ENCODE measurements at places on chromosomes 12 and 14.

GRCh38 chr14:32408018-32408417 lies 78.9 kb downstream of the AKAP6 start:
- no peak for DNase-seq

- no peak for DNase-seq
Measured at GRCh38 chr12:13896063-13896626, 85.3 kb downstream of the GRIN2B start.

DNA sequence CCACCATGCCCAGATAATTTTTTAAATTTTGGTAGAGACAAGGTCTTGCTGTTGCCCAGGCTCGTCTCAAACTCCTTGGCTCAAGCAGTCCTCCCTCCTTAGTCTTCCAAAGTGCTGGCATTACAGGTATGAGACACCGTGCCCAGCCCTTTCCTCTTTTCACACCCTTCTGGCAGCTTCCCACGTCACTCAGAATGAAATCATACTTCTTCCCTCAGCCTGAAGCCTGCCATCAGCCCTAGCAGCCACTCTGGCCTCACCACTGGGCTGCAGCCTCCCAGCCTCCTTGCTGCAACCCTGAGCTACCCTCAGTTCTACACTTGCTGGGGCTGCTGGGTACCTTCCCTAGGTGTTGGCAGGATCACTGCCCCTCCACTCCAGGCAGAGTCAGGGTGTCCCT lies 18.2 kb downstream of the ANKRD9 start:
- no peak for DNase-seq

DNA sequence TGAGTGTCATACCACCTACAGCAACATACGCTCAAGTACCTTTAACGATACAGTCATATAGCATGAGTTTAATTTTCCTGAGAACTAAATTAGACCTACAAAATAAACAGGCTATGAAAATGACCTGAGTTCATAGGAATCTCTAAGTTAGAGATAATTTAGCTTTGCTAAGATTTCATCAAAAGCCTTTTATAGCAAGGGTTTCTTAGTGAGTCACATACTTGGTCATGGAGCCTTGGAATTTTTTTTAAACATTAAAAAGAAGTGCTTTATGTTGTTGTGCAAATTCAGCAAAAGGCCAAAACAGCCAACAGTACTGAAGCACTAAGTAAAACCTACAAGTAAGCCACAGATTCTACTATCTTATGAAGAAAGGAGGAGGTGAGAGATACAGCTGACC lies 93.6 kb upstream of the FERMT2 start:
- DNase-seq: no peak

DNA sequence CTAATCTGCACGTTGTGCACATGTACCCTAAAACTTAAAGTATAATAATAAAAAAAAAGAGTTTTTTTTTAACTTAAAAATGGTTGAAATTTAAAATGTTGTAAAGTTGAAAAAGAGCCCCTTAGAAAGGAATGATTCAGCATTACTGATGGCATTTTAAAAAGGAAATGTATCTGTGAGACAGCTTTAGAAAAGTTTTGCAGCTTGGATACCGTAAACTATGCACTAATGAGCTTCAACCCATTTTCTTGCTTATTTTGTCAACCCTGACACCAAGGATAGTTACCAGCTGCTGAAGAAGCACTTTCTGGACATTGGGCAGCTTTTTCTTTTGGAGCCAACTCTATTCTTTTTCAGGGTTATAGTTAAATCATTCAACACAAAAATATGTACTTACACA lies 4.3 kb downstream of the BICD1 start:
- DNase-seq: no peak

DNA sequence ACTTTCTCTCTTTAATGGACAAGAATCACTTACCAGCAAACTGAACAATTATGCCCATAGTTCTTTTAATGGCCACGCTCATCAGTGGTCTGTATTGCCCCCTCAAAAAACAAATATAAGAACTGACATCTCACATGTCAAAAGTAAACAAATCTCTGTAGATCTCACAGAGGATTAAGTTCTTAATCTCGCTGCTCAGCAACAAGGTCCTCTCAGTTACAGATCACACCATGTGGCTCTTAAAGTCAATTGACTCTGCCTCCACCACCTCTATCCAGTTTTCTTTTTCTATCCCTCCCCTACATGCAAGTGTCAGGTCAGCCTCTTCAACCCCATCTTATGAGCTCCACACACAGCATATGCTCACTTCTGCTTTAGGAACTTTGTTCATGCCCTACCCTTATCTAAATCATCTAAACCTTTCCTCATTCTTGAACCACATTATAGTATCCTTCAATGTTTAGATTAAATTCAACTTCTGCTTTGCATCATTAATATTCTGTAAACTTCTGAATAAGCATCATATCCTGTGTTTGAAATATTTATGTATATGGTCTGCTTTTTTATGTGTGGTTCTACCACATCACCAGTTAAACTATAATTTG lies 7.2 kb downstream of the ADAM20 start:
- DNase-seq: no peak

GRCh38 chr12:81976661-81977060 lies 217.5 kb upstream of the PPFIA2 start:
- DNase-seq: no peak

- no peak for DNase-seq
Measured at GRCh38 chr14:40072175-40072574, 639.9 kb upstream of the FBXO33 start.

DNA sequence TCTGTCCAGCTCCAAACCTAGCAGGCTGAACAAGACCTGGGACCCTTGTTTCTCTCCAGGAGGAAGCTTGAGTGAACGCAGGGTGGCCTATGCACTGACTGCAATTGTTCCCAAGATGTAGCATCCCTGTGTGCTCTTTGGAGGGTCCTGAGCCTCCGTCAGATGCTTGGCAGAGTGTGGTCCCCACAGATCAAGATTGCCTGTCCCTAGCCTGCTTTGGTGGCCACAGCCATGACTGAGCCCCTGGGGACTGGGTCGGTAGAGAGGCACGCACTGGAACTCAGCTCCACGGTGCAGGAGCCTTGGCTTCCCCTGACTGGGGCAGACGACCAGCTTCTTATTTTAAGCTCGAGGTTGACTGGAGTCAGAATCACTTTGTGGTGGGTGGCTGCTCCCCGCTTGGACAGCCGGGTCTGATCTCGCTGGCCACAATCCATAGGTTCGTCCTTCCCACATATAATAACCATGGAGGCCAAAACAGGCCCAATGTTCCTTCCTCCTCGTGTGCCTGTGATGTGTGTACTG lies 97.8 kb downstream of the LGMN start:
- DNase-seq: no peak

DNA sequence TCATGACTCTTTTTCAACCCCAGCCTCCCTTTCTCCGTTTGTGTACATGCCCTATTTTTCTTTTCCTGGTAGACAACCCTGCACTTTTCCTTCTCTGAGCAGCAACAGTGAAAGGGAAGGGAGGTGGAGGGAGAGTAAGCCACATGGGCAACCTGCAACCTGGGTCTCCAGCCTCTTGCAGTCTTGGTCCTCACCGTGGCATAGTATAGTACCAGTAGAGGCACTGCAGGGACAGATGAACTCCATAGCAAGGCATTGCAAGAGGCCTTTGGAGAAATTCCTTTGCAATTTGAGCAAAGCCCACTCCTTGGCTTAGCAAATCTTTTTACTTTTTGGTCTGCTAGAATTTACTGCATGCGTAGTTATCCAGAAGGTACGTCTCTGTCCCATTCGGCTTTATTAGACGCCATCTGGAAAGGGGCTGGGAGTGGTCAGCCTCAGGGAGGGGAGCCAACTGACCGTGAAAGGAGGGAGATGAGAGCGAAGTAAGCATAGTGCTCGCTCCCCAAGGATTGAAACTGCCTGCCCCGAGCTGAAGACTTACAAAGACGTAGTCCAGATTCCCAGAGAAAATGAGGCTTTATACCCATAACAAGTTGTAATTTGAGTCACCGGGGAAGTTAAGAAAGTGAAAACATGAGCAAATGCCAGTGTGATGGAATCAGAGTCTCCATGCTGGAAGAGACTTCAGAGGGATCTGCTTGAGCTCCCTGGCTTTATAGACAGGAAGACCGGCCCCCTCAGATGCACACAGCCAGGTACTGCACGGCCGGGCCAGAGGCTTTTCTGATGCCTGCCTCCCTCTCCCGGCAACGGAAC lies 332.0 kb downstream of the CACNA1C start:
- DNase-seq: no peak

DNA sequence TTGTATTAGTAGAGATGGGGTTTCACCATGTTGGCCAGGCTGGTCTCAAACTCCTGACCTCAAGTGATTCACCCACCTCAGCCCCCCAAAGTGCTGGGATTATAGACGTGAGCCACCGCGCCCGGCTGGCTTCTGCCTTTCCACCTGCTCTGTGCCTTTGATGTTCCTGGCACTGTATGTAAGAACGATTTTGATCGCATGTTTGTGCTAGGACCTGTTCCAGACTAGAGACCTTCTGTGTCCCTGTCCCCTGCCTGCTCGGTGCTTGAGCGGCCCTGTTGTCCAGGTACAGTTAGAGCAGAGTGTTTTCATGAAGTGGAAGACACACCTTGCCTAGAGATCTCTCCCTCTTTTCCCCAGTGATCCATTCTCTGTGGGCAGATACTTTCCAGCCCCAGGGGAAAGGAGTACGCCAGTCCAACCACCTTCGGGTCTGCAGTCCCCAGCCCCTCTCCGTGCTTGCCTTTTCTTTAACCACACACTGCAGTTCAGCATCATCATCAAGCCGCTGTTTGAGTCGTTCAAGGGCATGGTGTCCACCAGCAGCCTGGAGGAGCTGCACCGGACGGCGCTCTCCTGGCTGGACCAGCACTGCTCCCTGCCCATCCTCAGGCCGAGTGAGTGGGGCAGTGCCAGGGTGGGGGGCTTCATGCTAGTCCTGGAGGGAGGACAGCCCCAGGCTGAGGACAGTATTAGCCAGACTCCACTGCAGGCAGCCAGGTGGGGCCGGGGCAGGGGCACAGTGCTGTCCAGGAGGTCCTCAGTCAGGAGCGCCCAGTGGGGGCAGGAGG lies 33.4 kb downstream of the IL31 start:
- no peak for DNase-seq

- no peak for DNase-seq
Measured at GRCh38 chr14:105774001-105774400, 247.6 kb downstream of the TMEM121 start.

GRCh38 chr14:98634043-98634820 lies 637.8 kb downstream of the BCL11B start:
- no peak for DNase-seq

All from central memory CD8-positive, alpha-beta T cell (primary cell).